ENCODE measurements at places on chromosomes 1 and 21.

- DNase-seq: peak; percentile 58
These were observed 642 bp upstream of the SLC16A1 start for GRCh38 chr1:112956544-112957132.

DNA sequence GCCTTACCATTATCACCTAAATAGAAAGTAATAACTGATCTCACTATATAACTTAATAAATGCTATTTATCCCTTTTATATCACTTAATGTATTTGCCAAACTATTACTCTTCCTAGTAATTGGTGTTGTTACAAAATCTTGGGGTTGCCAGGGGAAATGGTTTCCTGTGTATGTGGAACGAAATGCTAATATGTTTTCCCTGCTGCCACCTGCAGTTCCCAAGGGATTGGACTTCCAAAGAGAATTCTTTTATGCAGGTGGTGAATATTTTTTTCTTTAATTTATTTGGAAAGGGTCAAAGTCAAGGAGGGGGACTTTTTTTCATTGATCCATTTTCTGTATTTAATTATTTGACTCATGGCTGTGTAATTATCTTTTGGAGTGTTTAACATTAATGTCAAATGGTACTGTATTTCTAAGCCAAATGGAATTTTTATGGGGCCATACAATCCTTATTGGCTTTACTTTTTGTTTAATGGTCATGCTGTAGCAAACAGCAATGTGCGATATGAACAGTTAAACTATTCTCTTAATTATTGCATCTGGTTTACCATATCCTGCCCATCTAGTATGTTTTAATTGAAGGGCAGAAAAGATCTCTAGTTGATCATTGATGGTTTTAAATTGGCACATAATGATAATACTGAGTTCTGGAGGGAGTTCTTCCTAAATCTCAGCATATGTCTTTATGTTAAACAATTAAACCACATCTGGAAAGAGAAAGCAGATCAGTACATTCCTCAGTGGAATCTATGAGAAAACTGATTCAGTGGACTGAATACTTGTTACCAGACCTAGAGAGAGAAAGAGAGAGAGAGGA lies 486.3 kb downstream of the TTLL7 start:
- DNase-seq: no peak

DNA sequence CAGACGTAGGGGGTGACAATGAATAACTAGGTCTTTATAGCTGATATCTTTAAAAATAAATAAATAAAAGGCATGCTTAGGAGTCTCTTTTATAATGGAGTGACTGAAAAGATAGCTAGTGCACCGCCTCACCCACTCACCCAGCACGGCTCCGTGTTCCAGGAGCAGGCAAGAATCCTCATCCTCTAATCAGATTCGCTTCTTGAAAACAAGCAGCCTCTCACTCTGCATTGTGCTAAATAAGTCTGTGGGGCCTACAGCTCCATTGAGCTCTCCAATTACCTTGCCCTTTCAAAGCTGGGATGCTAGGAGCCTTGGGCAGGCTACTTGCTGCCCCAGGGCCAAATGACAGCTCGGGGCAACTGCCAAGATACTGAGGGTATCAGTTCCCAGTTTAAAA lies 91.5 kb downstream of the TIAM1 start:
- no peak for DNase-seq

DNA sequence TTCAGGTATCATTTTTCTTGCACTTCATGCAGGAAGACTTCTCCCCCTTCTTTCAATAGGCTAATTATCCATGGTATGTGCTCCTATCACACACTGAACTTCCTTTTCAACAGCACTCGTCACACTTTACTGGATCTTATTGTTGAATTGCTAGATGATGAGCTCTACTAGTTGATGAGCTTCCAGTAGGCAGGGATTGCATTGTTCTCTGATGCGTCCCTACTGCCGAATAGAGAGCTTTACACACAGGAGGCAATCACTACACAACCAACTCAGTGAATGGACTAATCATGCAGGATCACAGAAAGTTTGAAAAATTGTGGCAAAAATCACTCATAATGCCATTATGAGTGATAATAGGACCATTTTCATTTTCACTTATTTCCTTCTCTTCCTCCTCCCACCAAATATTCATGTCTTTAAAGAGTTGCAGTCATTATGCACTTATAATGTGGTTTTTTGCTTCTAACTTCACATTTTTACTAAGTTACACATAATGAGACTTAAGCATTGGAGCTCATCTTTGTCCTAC lies 128.1 kb upstream of the ZNF648 start:
- DNase-seq: no peak

- DNase-seq: no peak
These were observed 18.5 kb downstream of the NCF2 start for GRCh38 chr1:183571678-183572268.

DNA sequence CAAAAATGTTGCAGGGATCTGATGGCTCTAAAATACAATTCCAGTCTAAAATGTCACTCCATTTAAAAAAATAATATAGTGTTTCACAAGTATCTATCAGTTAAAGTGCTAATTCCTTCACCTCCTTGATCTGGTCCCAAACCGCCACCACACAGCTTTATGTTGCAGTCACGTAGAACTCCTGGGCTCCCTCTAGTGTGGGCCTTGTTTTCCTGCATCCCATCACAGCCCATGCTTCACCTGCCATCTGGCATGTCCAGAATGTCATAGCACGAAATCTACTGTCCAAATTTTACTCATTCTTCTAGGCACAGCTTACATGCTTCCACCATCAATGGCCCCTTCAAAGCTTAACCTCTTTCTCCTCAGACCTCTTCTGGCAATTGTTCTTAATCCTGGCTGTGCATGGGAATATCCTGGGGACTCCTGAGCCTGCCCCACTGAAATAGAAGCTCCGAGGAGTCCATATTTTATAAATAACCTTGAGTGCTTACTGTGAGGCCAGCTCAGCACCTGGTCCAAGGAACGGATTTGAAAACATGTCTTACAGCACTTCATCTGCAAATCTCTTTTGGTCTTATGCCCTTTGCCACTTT lies 15.5 kb downstream of the FYB2 start:
- DNase-seq: no peak

- no peak for DNase-seq
These were observed 33.7 kb upstream of the CCSAP start for GRCh38 chr1:229376521-229376920.

GRCh38 chr1:24190983-24191461 lies 3.9 kb upstream of the IFNLR1 start:
- peak; percentile 58 for DNase-seq

GRCh38 chr1:232483826-232484225 lies 146.1 kb downstream of the SIPA1L2 start:
- DNase-seq: no peak

GRCh38 chr1:214472364-214472763 lies 79.0 kb downstream of the PTPN14 start:
- DNase-seq: no peak

DNA sequence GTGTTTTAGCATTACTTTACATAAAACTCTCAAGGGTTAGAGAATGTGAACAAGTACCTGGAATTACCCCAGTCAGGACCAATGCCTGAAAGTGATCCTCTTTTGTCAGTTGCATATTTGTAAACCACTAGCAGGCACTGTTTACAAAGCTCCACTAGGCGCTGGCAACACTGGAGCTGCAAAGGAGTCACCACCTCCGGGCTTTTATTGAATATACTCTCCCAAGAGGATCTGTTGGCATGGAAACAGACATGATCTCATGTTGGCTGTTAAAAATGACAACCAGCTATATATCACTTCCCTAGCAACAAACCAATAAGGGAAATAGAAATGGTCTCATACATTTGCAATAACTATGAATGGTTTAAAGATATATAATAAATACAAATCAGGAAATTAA lies 116.0 kb downstream of the TTLL7 start:
- DNase-seq: no peak

DNA sequence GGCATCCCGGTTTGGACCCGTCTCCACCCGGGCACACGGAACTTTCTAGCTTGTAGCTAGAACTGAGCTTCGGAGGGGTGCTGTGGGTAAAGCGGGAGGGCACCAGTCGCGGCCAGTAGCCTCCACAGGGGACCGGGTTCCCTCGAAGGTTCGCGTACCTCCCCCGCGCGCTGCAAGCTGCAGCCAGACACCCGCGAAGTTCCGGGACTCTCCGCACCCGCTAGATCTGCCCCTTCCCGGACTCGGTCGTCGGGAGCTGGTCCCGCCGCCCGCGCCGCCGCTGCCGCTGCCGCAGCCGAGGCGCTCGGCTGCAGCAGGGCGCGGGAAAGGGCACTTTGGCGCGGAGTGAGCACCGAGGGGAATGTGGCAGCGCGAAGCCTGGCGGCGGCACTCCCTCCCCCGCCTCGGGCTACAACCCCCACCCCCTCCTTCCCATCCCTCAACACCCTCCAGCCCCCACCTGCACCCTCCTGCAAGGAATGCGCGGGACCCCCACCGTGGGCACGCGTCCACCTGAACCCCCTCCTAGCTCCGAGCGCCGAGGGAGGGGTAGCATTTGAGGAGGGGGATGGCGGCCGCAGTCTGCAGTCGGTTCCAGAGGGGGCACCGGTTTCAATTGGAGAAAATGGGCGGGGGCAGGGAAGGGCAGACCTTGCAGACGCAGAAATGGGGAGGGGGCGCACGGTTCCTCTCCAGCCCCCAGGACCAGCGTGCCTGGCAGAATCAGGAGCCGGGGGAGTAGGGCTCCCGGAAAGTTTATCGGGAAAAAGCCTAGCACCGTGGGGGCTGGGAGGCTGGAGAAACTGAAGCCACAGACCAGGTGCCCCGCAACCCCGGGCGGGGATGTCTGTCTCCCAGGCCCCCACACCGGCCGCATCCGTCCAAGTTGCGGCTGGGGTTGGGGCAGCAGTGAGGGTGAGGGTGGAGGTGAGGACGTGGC lies 968 bp downstream of the CSMD2 start:
- no peak for DNase-seq

DNA sequence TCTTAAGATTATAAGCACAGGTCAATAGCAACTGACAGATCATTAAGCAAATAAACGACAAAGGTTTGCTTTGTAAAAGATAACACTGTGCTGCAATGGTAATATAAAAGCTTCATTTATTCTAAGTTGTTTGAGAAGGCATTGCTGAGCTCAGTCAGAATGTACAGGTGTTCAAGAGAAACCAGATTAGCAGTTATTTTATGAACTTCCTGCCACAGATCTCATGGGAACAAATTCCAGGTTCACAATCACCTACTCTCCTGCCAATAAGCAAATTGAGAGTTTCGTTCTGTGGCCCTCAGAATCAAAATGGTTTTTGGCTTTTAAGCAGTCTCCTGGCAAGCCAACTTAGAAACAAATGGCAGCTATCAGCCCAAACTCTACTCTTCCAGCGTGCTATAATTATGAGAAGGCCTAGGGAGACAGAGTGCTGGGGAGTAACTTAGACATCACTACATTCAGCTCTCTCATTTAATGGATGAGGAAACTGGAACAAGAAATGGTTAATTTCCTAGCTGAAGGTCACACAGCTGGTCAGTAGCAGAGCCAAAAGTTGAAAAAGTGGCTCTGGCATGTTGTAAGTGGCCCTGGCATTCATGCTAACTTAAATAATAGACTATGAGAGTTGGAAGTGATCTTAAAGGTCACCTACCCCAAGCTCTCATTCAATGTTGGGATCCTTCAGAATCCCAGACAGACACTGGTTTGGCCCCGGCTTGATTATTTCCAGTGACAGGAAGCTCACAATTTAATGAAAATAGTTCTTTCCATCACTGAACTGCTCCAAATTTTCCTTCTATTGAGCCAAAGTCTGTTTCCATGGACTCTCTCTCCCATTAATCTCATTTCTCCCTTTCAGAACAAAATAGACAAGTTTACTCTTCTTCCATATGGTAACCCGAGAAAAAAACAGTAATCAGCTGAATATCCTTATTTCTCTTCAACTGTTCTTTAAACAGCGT lies 82.6 kb upstream of the EDEM3 start:
- no peak for DNase-seq

GRCh38 chr1:205047764-205048231 lies 4.8 kb downstream of the CNTN2 start:
- no peak for DNase-seq

GRCh38 chr1:45348609-45348965 lies 8.3 kb upstream of the MUTYH start:
- DNase-seq: no peak

GRCh38 chr1:94299627-94300553 lies 62.5 kb upstream of the ARHGAP29 start:
- no peak for DNase-seq

DNA sequence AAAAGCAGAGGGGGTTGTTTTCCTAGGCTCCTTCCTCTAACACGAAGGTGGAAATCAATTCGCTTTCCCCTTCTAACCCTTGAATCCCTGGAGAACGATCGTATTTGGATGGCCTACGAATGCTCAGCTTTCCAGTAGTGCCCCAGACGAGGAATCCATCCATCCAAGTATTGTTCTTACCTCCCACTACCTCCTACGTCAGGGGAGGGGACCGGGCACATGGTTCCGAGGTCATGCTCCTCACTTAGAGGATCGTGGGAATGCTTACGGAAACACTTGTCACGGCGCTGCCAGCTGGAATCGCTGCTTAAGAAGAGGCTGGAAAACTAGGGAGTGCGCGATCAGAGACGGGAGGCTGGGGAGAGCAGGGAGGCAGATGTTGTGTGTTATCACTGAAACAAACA lies 47.4 kb downstream of the CAPZB start:
- DNase-seq: no peak

- DNase-seq: peak; percentile 48
These were observed 49.4 kb upstream of the BOLA1 start for GRCh38 chr1:149849947-149850360.

DNA sequence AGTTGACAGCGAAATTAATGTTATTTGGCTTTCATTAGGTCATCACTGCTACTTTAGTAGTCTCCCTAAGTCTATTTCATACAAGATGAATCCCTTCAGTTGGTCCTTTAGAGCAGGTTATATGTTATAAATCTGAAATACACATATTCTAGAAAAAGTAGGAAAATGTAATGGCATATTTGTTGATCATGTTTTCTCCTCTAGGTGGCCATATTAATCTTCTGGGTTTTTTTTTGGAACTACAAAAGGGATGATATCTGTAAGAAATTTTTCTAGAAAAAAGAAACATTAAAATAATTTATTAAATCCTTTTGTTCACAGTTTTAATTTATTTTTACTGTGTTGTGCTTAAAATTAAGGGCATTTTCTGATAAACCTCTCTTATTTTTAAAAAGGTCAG lies 87.9 kb downstream of the SYT14 start:
- DNase-seq: no peak

DNA sequence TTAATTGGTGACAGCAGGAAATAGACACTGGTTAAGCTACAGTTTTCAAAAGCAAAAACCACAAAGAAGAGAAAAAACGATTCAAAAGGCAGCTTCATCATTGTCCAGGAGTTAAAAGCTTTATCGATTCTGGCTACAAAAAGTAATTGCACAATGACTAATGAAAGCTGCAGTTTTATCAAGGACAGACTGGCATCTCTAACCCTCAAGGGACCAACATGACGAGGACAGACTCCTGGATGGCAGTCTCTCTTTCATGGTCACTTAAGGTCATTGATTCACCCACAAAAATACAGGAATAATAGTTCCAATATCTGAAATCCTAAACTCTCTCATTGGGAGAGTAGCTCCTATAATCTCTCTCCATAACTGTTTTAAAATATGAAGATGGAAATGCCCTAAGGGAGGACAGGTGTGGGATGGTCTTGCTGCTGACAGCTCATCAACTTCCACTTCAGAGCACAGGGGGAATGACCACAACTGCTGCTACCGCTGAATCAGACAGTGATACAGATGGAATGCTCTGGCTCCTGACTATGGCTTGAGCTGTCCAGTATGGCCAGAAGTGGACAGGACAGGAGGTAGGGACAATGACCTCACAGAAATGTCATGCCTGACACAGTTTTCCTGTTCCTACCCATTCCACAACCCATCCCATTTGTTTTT lies 17.4 kb upstream of the CPLANE2 start:
- DNase-seq: no peak
